Stomach (tissue), 19 donors: ENCODE measurements at places on chromosomes 13 and 19. TPM values are rescaled to one million over a fixed set of nuclear protein-coding genes. Genes with fewer than 3 reads are reported as not detected.

GRCh38 chr13:24110011-24110410 is 50.5 kb upstream of the SPATA13 start:
- no peaks in the 10 kb centered on the region for H3K27me3 ChIP-seq
- H3K27ac ChIP-seq, result no peak overlapping the region
- DNase-seq, result no peak
- no peaks in the 10 kb centered on the region for H3K36me3 ChIP-seq
- peaks cover 15% of the 10 kb centered on the region for H3K4me1 ChIP-seq
- no peak overlapping the region for H3K4me3 ChIP-seq

- no peaks in the 10 kb centered on the region for H3K36me3 ChIP-seq
- H3K27ac ChIP-seq, result no peak overlapping the region
- no peak overlapping the region for H3K4me3 ChIP-seq
- H3K4me1 ChIP-seq, result no peaks in the 10 kb centered on the region
Measured at GRCh38 chr19:4738734-4739133, 15.1 kb upstream of the DPP9 start.

DNA sequence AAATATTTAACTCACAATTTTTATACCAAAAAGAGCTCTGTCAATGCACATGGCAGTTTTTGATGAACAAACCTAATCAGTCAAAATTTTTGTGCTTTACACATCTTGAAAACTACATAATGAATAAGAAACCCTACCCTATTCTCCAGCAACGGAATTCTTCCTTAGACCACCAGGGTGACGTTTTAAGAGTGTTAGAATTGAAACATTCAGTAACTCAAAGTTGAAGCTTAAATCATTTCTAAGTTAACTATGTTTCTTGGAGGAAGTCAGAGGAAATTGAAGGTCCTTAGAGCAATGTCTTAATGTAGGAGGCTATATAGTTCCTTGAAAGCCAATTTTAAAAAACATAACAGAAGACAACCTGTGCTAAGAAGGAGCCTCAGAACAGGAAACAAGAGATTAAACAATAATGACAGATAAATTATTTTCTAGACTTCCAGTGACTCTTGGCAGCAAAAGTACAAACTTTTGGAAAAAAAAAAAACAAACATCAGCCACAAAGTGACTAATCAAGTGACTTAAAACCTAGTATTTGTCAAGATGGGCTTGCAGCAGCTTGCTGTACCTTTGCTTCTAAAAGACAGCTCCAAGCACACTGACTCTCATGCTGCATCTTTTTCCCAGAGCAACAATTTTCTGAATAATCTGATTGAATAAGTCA is 6.2 kb downstream of the SPRY2 start:
- H3K4me3 ChIP-seq, result no peak overlapping the region
- H3K36me3 ChIP-seq, result peaks cover 15% of the 10 kb centered on the region
- H3K4me1 ChIP-seq, result peaks cover 7% of the 10 kb centered on the region
- DNase-seq, result no peak
- no peaks in the 10 kb centered on the region for H3K27me3 ChIP-seq
- no peak overlapping the region for H3K27ac ChIP-seq

- H3K4me3 ChIP-seq, result peak overlapping the region; percentile 62
- no peaks in the 10 kb centered on the region for H3K36me3 ChIP-seq
- H3K27ac ChIP-seq, result peak overlapping the region; percentile 17
Measured at GRCh38 chr13:87677496-87678371, 6.6 kb downstream of the SLITRK5 start.

DNA sequence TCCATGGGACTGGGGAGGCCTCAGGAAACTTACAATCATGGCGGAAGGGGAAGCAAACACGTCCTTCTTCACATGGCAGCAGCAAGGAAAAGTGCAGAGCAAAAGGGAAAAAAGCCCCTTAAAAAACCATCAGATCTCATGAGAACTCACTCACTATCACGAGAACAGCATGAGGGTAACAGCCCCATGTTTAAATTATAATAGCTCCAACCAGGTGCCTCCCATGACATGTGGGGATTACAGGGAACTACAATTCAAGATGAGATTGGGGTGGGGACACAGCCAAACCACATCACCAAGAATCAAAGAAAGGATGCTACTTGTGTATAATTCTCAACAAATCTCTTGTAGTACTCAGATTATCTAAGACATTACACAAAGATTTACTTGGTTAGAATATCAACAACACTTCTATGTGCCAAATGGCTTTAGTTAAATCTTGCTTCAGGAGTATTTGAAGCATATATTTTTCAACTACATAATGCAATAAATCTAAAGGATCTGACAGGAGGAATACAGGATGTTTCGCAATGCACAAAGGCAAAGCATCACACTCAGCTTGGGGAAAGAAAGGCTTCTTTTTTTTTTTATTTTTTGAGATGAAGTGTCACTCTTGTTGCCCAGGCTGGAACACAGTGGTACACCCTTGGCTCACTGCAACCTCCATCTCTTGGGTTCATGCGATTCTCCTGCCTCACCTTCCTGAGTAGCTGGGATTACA is 180.0 kb downstream of the LHFPL6 start:
- no peak for DNase-seq
- no peaks in the 10 kb centered on the region for H3K36me3 ChIP-seq
- H3K4me1 ChIP-seq, result no peaks in the 10 kb centered on the region
- no peak overlapping the region for H3K4me3 ChIP-seq

- no peaks in the 10 kb centered on the region for H3K36me3 ChIP-seq
- H3K27me3 ChIP-seq, result no peaks in the 10 kb centered on the region
- H3K27ac ChIP-seq, result no peak overlapping the region
- no peaks in the 10 kb centered on the region for H3K4me1 ChIP-seq
Measured at GRCh38 chr13:47865883-47866282, 135.2 kb downstream of the SUCLA2 start.

DNA sequence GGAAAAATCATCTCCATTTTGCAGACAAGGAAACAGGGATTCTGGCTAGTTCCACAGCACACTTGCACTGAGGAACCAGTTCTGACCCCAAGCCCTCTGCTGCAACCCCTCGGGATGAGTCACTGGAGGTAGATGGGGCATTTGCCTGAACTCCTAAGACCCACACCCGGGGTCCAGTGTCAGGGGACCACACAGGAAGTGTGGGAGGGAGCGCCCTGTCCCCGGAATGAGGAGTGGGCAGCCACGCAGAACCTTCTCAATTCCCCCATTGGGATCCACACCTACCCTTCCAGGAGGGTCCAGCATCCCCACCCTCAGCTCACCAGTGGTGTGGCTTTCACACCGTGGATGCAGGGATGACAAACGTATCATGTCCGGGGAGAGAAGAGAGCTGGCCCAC is 62.7 kb downstream of the TSHZ3 start:
- no peaks in the 10 kb centered on the region for H3K36me3 ChIP-seq
- no peak overlapping the region for H3K4me3 ChIP-seq
- no peak for DNase-seq
- peaks cover 55% of the 10 kb centered on the region for H3K4me1 ChIP-seq
- no peaks in the 10 kb centered on the region for H3K27me3 ChIP-seq

- DNase-seq, result peak; percentile 22
- H3K27ac ChIP-seq, result no peak overlapping the region
- H3K4me3 ChIP-seq, result no peak overlapping the region
- H3K27me3 ChIP-seq, result peaks cover 16% of the 10 kb centered on the region
- no peaks in the 10 kb centered on the region for H3K4me1 ChIP-seq
Measured at GRCh38 chr19:51735759-51736449, 12.1 kb upstream of the HAS1 start.

- no peaks in the 10 kb centered on the region for H3K4me1 ChIP-seq
- no peak overlapping the region for H3K4me3 ChIP-seq
- no peaks in the 10 kb centered on the region for H3K27me3 ChIP-seq
- H3K27ac ChIP-seq, result no peak overlapping the region
- H3K36me3 ChIP-seq, result no peaks in the 10 kb centered on the region
Measured at GRCh38 chr13:64453831-64454230, 2776.3 kb downstream of the PCDH9 start.

- DNase-seq, result no peak
- no peak overlapping the region for H3K4me3 ChIP-seq
- no peaks in the 10 kb centered on the region for H3K27me3 ChIP-seq
- H3K4me1 ChIP-seq, result no peaks in the 10 kb centered on the region
- H3K27ac ChIP-seq, result peak overlapping the region; percentile 34
Measured at GRCh38 chr19:54792814-54793213, 10.6 kb upstream of the KIR2DL4 start.

- peak overlapping the region; percentile 12 for H3K4me3 ChIP-seq
- no peaks in the 10 kb centered on the region for H3K36me3 ChIP-seq
- peak; percentile 41 for DNase-seq
- H3K4me1 ChIP-seq, result peaks cover 38% of the 10 kb centered on the region
- peak overlapping the region; percentile 96 for H3K27ac ChIP-seq
- no peaks in the 10 kb centered on the region for H3K27me3 ChIP-seq
Measured at GRCh38 chr19:16283210-16284061, 41.2 kb upstream of the KLF2 start.

GRCh38 chr13:92028695-92029094 is 630.3 kb downstream of the GPC5 start:
- H3K36me3 ChIP-seq, result no peaks in the 10 kb centered on the region
- no peak for DNase-seq
- no peaks in the 10 kb centered on the region for H3K4me1 ChIP-seq

GRCh38 chr13:41971848-41972247 is 10.9 kb upstream of the VWA8 start:
- H3K4me1 ChIP-seq, result no peaks in the 10 kb centered on the region
- no peaks in the 10 kb centered on the region for H3K27me3 ChIP-seq
- no peaks in the 10 kb centered on the region for H3K36me3 ChIP-seq

- DNase-seq, result no peak
- H3K4me3 ChIP-seq, result no peak overlapping the region
- no peak overlapping the region for H3K27ac ChIP-seq
- peaks cover 21% of the 10 kb centered on the region for H3K4me1 ChIP-seq
- H3K27me3 ChIP-seq, result no peaks in the 10 kb centered on the region
Measured at GRCh38 chr13:40549500-40550094, 116.8 kb downstream of the FOXO1 start.

DNA sequence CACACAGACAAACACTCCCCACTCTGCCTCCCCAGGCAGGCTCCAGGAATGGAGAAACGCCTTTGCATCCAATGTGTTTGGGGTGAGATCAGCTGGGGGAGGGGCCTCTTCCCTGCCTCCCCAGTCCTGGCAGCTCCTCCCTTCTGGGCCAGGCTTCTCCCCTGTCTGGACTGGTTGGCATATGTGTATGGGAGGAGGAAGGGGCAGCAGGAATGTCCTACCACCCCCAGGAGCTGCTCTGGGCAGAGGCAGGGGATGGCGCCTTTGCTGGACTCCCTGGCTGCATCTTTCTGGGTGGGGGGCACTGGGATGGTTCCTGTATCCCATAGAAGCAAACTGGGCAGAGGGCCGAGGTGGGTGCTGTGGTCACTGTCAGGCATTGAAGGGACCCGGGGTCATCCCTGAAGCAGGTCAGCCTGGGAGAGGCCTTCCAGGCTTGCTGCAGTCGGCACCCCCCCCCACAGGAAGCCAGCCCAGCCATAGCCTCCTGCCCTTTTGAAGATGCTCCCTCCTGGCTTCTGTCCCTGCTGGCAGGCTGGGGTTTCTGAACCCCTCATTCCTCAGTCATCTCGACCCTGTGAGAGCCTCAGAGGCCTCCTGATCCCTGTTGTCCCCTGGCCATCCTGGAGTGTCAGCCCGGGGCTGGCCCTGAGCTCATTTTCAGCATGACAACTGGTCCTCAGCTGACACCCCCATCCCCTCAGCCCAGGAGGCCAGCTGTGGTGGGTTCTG is 21.2 kb upstream of the SLC7A10 start:
- H3K27ac ChIP-seq, result no peak overlapping the region
- no peak for DNase-seq
- H3K27me3 ChIP-seq, result no peaks in the 10 kb centered on the region
- H3K36me3 ChIP-seq, result no peaks in the 10 kb centered on the region
- no peak overlapping the region for H3K4me3 ChIP-seq
- peaks cover 17% of the 10 kb centered on the region for H3K4me1 ChIP-seq

DNA sequence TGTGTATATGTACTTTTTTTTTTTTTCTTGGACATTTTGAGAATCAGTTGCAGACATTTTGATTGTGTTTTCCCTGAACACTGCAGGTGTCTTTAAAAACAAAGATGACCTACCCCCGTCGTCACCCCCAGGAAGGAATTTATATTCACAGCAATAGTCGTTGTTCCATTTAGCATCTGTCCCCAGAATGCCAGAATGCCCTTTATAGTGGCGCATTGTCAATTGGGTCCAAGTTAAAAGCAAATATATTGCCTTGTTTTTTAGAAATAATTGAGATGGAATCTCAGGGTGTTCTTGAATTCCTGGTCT is 1.8 kb upstream of the RNF225 start:
- peaks cover 6% of the 10 kb centered on the region for H3K27me3 ChIP-seq
- H3K4me3 ChIP-seq, result no peak overlapping the region
- peaks cover 53% of the 10 kb centered on the region for H3K36me3 ChIP-seq
- peaks cover 26% of the 10 kb centered on the region for H3K4me1 ChIP-seq
- no peak for DNase-seq

DNA sequence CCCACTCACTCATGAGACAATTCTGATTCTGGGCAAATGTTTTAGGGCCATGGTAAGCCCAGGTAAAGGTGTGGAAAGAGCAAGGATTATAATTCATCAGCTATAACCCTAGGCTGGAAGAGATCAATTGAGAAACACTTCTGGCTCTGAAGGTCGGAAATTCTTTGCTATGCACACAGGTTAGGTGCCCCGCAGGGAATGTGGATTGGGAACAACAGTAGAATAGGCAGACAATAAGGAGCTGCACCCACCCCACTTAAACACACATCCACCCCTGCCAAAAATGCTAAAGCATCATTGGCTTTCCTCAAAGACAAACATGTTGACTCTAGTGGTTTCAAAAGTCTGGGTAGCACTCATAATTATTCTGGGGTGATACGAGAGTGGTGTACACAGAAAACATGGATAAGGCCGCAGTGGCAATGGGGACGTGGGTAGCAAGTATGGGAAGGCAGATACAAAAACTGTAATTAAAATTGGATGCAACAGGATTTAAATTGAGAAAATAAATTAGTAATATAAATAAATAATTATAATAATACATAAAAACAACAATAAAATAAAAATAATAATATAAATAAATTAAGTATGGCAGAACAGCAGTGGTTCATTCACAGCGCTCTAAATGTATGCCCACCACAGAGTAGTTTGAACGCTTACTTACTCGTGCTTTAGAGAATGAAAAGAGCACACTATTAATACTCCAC is 8.6 kb downstream of the EFNB2 start:
- no peaks in the 10 kb centered on the region for H3K27me3 ChIP-seq
- DNase-seq, result no peak
- H3K27ac ChIP-seq, result no peak overlapping the region
- peaks cover 5% of the 10 kb centered on the region for H3K4me1 ChIP-seq
- H3K36me3 ChIP-seq, result no peaks in the 10 kb centered on the region

- H3K27me3 ChIP-seq, result no peaks in the 10 kb centered on the region
- no peaks in the 10 kb centered on the region for H3K36me3 ChIP-seq
- DNase-seq, result no peak
- H3K4me3 ChIP-seq, result no peak overlapping the region
Measured at GRCh38 chr13:57527114-57527735, 104.3 kb upstream of the PCDH17 start.

Gene CGB2
- not detected for polyA plus RNA-seq

Gene ARHGAP45
- 15.4 TPM for polyA plus RNA-seq

Gene PTPRH
- polyA plus RNA-seq, result 17.3 TPM

Gene FCAR
- polyA plus RNA-seq, result not detected

Gene RGL3
- polyA plus RNA-seq, result 26.3 TPM

Gene KLK6
- not detected for polyA plus RNA-seq

Gene NAXD
- 41.4 TPM for polyA plus RNA-seq

Gene SLC7A10
- not detected for polyA plus RNA-seq

Gene LIM2
- polyA plus RNA-seq, result not detected
